AG09309 (cell line): ENCODE measurements at places on chromosomes 2 and 18.

- DNase-seq = no peak
These were observed 219.9 kb downstream of the SETBP1 start for GRCh38 chr18:44900627-44901026.

DNA sequence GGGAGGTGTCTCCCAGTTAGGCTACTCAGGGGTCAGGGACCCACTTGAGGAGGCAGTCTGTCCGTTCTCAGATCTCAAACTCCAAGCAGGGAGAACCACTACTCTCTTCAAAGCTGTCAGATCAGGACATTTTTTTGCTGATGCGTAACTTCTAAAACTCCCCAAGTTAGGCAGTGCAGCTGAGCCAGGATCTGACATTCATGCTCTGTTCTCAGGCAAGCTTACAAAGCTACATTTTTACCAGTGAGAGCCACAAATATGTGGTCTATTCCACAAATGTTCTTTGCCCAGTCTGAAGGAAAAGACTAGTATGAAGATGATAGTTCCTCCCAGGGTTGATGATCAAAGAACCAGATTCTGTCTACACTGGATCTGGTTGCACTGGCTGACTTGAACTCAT, 184.1 kb downstream of the MTCL1 start:
- peak; percentile 20 for DNase-seq

- no peak for DNase-seq
These were observed 43.3 kb downstream of the PLB1 start for GRCh38 chr2:28539118-28539541.

GRCh38 chr18:50284255-50284885, 3.0 kb upstream of the MBD1 start:
- no peak for DNase-seq

- DNase-seq = no peak
These were observed 259.8 kb upstream of the RASGRP3 start for GRCh38 chr2:33216508-33217182.

GRCh38 chr2:177783835-177784744, 288.5 kb downstream of the PDE11A start:
- DNase-seq = peak; percentile 71

GRCh38 chr18:14917311-14917710, 169.3 kb downstream of the ANKRD30B start:
- no peak for DNase-seq

DNA sequence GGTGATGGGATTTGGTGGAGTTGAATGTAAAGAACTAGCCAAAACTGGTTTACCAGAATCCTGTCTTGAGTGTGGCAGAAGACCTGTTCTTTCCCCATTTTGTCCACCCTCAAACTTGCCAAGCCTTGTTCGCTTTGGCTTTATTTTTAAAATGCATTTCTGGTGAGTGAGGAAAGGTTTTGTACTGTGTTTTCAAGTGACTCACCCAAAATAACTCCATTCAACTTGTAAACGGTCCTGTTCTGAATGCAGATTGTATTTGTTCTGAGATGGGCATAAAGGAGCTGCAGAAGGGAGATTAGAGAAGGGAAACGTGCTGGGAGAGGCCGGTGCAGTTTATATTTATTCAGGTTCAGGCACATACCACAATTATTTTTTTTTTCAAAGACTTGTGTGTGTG, 5.3 kb upstream of the ITPRID2 start:
- no peak for DNase-seq

DNA sequence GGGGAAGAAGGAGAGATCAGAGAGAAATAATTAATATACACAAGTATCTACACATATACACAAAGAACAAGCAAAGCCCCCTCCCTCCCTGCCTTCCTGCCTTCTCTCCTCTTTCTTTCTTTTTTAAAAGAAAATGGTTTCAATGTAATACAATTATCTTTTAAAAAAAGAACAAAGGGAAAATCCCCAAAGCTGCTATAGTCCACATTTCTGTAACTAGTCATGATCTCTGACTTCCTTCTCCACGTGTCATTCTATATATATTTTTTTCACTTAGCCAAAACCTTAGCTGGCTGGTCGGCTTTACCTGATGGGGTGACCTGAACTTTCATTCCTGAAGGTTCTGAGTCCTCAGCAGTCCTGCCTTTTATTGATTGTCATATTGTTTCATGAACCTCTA, 44.3 kb downstream of the MAP3K20 start:
- no peak for DNase-seq

DNA sequence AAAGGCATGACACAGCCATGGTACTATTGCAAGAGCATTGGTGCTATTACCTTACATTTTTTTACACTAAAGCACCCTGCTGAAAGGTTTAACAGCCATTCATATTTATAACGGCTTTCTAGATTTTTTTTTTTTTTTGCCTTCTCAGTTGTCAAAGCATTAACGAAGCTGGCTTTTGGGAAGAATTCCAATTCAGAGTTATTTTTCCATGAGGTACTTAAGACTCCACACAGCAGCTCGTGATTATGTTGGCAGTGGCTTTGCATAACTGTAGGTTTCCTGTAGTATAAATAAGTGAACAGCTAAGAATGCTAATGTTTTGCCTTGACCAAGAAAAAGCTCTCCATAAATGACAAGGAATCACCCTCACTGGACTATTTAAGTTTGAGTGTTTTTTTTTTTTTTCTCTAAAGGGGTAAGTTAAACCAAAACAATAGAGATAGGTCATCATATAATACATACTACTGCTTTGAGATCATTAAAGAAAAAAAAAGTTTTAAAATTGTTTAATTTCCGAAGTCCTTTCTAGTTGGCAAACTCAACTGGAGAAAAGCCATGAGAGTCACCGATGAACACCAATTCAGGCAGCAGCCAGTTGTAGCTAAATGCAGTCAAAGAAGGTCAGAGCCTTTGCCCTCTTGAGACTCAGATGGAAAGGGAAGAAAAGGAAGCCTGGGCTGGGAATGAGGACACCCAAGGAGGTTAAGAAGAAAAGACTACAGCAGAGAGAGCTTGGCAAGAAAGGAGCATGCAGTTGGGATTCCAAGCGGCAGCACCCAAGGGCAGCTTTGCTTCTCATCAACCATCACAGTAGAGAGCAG, 187.4 kb upstream of the NCKAP5 start:
- DNase-seq = peak; percentile 93

DNA sequence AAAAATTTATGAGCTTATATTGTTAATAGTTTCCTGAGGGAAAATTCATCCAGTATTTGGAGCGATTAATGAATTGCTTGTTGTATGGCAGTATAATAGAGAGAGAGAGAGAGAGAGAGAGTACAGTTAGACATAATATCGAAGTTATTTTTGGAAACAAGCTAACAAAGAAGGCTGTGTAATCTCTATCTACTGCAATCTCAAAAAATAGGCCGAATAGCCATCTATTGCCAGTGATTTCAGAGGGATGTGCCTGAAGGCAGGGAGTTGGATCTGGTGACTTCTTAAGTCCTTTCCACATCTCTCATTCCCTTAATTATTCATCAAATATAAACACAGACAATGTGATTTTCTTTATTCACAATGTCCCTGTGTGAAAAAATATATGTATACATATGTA, 433.1 kb upstream of the RAB12 start:
- DNase-seq = no peak

- DNase-seq = no peak
These were observed 114.4 kb upstream of the DTNA start for GRCh38 chr18:34595690-34596089.

GRCh38 chr2:198044777-198045176, 240.4 kb downstream of the PLCL1 start:
- DNase-seq = peak; percentile 18

DNA sequence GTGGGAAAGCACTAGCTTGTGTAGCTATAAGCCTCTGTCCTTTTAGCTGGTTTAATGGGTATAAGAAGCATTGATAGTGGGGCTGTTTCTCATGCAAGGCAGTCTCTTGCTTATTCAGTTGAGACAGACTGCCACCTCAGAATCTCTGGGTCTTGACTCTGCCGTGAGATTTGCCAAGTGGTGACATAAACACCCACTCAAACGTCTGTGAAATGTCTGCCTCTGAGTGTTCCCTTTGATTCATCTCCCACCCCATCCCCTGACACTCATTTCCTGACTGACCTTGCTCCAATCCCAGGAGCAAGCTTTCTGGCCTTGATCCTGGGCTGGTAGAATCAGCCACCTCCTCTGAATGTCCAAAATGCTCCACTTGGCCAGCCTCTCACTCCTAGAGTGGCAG, 141.9 kb upstream of the RBMS1 start:
- DNase-seq = peak; percentile 31

- DNase-seq = no peak
These were observed 687.8 kb downstream of the SLC4A3 start for GRCh38 chr2:220315098-220315823.

- DNase-seq = no peak
These were observed 164.8 kb downstream of the ATAD2B start for GRCh38 chr2:23762141-23762540.

GRCh38 chr2:109124982-109125592, 3.9 kb upstream of the SH3RF3 start:
- no peak for DNase-seq

- no peak for DNase-seq
These were observed 202.6 kb upstream of the ARL4C start for GRCh38 chr2:234699456-234699855.

DNA sequence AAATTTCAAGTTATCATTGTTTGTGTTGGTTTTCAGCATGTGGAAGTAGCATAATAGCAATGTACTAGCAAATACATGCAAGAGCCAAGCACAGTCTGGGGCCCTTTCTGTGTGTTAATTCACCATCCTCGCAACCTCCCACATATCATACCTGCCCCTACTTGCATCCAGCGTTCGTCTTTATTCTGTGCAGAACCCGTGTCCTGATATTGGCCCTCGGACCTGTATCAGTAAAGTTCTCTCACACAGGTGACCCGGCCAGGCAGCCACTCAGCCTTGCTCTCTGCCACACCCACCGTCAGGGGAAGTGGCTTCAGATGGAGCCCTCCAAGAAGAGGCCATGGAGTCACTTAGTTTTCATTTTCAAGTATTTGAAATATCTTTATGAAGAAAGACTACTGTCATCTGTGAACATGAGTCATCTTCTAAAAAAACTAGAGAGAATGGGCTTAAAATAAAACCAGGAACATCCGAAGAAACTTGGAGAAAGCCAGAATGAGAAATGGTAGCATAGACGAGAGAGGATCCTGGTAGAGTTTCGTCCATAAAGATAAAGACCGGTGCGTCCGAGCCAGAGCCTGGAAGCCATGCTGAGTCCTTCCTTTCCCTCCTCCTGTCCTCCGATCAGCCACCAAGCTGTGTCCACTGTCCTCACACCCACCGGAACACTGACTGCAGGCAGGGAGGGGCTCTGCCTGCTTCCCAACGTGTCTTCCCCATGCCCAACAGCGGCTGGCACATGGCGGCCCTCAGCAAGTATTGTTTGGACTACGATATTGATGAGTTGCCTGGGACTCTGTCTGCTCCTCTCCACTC, 57.3 kb upstream of the RPL31 start:
- DNase-seq = no peak

GRCh38 chr2:218320704-218321336, 28.5 kb upstream of the TMBIM1 start:
- DNase-seq = no peak

- DNase-seq = no peak
These were observed 98.4 kb upstream of the SIX3 start for GRCh38 chr2:44843086-44843485.

DNA sequence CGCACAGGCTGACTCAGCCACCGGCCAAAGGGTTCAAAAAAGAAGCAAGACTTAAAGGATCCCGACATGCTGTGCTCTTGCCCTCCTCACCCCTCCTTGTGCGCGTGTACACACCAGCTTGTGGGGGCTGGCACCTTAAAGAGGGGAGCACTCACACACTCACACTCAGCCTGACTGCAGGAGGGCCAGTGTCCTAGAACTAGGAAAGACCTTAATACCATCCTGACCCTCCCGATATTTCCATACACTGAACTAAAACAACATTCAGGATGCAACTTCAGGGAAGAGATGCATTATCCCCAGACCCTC, 5.6 kb downstream of the PKDCC start:
- DNase-seq = no peak

GRCh38 chr2:236754271-236754944, 184.8 kb downstream of the ACKR3 start:
- DNase-seq = no peak

DNA sequence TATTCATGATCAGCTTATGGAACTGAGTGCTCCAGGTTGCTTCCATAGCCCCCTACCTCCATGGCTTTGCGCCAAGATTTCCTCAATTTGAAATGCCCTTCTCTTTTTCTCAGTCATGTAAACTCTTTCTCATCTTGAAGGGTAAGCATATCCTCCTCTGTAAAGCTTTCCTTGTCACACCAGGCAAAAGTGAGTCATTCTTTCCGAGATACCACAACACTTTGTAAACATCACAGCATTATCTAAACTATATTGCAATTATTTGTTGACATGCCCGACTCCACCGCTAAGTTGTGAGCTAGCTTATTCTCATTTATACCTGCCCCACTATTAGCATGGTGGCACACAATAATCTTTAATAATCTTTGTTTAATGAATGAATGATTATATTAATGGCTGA, 419.5 kb upstream of the CHST9 start:
- peak; percentile 4 for DNase-seq

DNA sequence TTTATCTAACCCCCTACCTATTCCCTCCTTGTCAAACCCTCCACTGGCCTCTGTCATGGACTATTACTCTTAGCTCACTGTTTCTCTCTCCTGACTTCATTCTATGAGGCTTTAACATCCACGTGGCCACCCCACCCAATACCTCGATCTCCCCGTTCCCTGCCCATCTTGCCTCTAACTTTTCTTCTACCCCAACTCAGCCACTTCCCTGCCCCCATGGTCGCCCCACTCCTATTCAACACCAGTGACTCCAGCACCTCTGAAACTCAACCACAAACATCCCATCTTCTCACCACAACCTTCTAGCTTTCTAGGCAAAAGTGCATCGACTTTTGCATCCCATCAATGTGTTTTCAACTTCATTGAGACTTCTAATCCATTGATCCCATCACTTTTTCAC, 94.2 kb upstream of the EPAS1 start:
- DNase-seq = no peak

DNA sequence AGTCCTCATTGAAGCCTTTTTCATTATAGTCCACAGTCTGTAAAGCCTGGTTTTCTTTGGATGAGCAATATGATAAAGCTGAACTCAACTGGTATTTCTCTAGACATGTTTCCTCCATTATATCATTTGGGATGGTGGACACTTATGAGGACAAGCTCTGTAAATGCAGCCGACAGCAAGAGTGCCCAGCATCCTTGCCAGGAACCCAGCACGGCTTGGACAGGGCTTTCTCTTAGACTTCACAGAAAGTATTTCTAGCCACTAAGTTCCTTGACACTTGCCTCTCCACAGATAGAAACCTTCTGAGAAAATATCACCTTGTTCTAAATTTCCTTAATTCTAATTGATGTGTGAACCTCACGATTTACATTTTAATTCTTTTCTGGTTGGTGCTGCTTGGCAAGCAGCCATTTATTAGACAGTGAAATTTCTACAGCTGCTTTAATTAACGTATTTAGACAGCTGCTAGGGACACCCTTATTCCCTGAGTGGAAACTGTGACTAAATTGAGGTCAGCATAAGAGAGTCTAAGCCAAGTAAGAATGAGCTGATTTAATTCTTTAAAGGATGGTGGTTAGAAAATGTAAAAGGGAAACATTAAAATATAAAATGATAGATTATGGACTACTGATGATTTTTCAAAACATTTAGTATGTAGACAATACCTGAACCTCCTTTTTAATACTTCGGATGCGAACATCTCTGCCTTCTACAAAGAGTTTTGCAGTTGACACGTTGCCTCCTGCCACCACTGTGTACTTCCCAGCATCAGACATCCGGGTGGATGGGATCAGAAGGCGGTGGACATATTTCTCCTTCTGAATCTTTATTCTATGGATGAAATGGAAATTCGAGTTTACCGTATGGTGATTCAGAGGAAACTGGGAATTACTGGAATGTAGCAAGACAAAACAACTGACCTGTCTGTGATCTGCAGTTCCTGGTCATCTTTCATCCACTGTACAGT, 39.8 kb downstream of the TTN start:
- no peak for DNase-seq
